NB4 (cell line): ENCODE measurements at places on chromosomes 1 and 21.
A peak's percentile ranks its signal among the peaks of the same experiment; 100 is the strongest.

- peak; percentile 69 for DNase-seq
Observed at GRCh38 chr1:229253151-229253974, 17.5 kb upstream of the RAB4A start.

DNA sequence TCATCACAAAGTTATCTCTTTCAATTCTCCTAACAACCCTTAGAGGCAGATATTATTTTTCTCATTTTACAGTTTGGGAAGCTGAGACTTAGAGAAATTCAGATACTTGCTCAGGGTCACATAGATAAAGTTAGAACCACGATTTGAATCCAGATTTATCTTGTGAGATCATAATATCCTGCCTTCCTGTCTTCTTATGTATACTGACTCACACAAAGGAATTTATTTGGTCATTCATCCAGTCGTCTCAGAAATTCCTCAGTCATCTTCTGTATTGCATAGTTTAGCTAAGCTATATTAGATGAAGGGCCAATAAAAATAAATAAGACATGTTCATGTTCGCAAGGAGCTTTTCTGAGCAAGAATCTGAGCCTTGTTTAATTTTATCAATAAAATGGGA, 35.8 kb upstream of the RUNX1 start:
- DNase-seq, result no peak

DNA sequence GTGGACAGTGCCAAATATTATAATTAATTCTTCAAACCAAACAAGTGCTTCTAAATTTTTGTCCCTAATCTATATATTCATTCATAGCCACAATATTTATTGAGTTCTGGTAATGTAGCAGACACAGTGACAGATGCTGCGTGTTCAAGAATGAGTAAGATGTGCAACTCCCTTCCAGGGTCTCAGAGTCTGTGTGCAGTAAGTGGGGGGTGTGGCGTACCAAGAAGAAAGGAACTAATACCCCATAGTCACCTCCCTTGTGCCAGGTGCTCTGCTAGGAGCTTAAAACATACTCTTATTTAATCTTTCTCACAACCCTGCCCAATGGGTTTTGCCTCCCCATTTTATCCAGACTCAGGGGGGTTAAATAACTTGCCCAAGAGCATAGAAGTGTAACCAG, 358.7 kb downstream of the BARHL2 start:
- no peak for DNase-seq

DNA sequence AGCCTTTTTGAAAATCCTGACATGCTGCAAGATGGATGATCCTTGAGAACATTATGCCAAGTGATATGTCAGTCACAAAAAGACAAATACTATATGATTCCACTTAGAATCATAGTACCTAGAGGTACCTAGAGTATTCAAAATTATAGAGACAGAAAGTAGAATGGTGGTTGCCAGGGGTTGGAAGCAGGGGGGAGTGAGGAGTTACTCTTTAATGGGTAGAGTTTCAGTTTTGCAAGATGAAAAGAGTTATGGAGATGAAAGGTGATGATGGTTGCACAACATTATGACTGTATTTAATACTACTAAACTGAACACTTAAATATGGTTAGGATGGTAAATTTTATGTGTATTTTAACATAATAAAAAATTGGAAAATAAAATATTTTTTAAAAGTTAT, 37.9 kb upstream of the PODN start:
- no peak for DNase-seq

DNA sequence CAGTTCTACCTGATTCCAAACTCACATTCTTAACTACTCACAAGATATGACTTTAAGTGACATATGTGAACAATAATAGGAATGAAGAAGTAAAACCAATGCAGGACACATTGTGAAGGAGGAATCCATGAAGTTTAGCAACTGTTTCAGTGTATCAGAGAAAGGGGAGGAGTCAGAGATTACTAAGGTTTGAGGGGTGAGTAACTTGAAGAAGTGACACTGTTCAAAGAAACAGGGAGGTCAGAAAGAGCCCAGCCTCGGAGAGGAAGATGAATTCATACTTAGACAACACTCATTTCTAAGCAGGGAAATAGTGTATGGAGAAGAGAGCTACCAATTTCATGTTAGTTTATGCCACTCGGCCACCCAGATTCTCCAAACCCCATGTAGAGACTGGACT, 28.2 kb upstream of the RPF1 start:
- DNase-seq, result peak; percentile 19

GRCh38 chr1:101960142-101960541, 36.6 kb downstream of the OLFM3 start:
- no peak for DNase-seq

DNA sequence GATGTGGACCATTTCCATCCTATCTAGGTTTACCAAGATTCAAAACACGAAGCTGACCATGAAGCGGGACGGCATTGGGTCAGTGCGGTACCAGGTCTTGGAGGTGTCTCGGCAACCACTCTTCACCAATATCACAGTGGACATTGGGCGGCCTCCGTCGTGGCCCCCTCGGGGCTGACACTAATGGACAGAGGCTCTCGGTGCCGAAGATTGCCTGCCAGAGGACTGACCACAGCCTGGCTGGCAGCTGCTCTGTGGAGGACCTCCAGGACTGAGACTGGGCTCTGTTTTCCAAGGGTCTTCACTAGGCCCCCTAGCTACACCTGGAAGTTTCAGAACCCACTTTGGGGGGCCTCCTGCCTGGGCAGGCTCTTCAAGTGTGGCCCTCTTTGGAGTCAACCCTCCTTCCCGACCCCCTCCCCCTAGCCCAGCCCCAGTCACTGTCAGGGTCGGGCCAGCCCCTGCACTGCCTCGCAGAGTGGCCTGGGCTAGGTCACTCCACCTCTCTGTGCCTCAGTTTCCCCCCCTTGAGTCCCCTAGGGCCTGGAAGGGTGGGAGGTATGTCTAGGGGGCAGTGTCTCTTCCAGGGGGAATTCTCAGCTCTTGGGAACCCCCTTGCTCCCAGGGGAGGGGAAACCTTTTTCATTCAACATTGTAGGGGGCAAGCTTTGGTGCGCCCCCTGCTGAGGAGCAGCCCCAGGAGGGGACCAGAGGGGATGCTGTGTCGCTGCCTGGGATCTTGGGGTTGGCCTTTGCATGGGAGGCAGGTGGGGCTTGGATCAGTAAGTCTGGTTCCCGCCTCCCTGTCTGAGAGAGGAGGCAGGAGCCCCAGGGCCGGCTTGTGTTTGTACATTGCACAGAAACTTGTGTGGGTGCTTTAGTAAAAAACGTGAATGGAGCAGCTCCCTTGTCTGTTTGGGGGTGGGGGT, 864 bp upstream of the CCDC24 start:
- DNase-seq, result no peak

DNA sequence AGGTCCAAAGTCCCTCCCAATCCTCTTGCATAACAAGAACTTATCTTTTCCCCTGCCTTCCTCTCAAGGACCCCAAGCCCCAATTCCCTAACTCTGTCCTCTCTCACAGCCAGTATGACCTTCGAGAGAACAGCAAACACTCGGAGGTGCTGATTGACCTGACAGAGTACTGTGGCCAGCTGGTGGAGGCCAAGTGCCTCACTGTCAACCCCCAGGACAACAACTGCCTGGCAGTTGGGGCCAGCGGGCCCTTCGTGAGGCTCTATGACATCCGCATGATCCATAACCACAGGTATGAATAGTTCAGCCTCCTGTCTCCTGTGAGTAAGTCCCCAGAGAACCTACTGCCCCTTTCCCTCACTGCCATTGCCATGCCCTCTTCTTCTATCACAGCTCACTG, 29.9 kb upstream of the TMEM222 start:
- DNase-seq, result no peak

DNA sequence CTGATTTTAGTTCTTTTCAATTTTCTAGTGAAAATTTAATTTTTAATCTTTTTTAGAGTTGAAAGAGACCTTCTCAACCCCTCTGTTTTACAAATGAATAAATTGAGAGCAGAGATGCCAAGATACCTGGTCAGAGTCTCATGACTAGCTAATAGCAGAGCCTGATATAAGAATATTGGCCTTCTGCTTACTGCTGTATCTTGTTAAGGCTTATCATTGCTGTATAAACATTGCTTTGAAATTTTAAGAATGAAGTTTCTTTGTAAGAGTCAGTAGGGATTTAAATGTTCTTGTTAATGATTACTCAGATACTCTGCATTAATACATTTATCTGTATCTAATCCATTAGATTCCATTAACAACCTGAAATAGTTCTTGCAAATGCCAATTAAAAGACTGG, 9.8 kb downstream of the XPR1 start:
- DNase-seq, result no peak

- DNase-seq, result no peak
Observed at GRCh38 chr1:42978317-42979035, 19.8 kb upstream of the SLC2A1 start.

DNA sequence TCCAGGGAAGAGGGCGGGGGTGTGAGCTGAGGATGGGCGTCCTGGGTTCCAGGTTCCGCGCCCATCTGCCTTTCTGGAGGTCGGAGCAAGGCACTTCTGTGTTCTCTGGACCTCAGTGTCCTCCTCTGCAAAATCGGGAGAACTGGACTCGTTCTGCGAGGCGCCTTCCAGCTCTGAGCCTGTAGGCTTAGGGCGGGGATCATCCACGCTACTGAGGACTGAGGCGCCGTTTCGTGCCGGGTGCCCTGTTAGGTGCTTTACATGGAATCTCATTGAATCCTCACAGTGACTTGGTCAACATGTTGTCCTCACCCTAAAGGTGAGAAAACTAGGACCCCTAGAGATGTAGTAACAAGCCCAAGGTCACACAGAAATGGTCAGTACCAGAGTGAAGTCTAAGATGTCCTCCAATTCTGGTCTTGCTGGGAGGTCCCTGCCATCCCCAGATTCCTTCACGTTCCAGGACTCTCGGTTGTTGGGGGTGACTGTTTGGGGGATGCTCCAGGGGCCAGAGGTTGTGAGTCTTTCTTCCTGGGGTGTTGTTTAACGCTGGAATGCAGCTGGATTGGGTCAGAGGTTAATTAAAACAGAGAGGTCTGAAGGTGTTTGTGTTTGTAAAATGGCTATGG, 677 bp downstream of the PRKAA2 start:
- no peak for DNase-seq

- DNase-seq, result no peak
Observed at GRCh38 chr1:116448785-116449385, 75.8 kb downstream of the ATP1A1 start.

DNA sequence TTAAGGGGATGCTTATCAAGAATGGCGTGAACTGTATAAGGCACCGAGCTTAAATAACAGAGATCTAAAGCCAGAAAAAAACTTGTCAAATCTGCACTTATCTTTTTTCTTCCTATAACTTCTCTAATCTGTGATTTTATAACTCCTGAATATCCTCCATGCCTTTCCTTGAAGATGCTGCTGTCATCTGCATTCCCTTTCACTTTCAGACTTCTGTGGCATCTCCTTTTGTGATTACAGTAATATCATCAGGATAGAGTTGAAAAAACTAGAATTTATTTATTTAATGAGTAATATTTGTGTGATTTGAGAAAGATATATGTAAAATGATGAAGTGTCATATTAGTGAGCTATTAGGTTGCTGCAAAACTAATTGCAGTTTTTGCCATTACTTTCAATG, 357.8 kb upstream of the PTBP2 start:
- no peak for DNase-seq

DNA sequence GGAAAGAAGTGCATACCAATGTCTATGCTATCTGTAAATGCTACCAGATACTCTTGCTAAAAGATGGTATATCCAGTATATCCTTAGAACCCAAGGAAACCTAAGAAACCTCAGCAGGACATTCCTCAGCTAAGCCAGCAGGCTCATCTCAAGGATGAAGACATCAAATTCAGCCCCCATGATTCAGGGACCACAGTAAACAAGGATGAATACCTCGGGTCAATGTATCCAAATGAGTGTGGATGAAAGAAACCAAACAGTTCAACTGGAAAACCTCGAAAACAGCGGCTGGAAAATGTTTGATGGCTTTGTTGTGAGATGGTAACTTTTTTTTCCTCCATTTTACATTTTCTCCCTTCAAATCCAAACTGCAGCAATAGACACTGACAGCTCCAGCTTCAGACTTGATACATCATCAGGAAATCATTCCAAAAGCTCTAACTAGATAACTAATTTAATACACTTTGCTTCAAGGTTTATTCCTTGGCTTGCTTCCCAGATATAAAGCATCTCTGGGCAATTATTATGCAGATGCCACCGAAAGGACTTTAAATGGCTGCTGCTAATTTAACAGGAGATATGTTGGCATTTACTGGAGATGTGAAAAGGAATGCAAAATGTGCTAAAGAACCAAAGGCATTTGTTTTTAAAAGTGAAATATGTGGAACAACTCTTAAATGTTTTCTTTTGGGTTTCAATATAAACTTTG, 73.6 kb downstream of the SMYD2 start:
- DNase-seq, result no peak

GRCh38 chr1:32967888-32968568, 3.4 kb upstream of the RNF19B start:
- DNase-seq, result no peak

DNA sequence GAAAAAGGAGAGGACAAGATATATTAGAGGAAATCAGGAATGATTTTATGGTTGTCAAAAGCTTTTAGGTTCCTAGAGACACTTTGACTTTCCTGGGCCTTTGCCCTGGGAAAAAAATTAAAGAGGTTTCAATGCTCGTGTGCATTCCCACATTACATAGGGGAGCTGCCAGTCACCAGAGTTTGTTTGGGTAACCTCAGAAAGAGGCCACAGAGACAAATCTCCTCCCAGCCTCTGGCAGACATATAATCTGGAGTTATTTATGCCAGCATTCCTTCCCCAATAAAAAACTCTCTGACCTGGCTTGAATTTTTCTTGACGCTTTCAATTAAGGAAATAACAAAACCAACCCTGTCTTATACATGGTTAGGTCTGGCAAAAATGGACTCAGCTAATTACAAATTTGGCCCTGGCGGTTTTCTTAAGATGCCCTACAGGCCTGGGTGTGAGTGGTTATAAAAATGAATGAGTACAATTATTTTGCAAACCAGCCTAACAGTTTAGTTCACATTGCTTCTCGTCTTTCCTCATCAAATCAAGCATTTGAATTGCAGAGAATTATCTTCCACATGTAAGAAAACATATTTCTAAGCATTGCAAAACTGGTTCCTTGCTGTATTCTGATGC, 63.7 kb downstream of the WLS start:
- DNase-seq, result no peak

- peak; percentile 88 for DNase-seq
Observed at GRCh38 chr1:35544976-35545375, 12.2 kb downstream of the KIAA0319L start.

DNA sequence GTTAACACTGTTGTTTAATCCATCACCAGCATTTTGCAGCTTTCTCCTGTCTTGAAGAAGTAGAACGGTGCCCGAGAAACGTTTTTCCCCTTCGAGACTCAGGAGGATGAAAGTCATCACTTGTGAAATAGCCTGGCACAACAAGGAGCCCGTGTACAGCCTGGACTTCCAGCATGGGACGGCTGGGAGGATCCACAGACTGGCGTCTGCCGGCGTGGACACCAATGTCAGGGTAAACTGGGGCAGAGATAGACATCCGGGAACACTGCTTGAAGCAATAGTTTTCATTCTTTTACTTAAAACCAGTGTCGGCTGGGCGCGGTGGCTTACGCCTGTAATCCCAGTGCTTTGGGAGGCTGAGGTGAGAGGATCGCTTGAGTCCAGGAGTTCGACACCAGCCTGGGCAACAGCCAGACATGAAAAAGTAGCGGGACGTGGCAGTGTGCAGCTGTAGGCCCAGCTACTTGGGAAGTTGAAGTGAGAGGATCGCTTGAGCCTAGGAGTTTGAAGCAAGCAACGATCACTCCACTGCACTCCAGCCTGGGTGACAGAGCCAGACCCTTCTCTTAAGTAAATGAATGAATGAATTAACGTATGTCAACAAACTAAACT, 945 bp downstream of the CHAF1B start:
- no peak for DNase-seq

- peak; percentile 71 for DNase-seq
Observed at GRCh38 chr1:94716965-94717364, 103.2 kb upstream of the SLC44A3 start.
